ENCODE measurements at places on chromosomes 11 and 22.

DNA sequence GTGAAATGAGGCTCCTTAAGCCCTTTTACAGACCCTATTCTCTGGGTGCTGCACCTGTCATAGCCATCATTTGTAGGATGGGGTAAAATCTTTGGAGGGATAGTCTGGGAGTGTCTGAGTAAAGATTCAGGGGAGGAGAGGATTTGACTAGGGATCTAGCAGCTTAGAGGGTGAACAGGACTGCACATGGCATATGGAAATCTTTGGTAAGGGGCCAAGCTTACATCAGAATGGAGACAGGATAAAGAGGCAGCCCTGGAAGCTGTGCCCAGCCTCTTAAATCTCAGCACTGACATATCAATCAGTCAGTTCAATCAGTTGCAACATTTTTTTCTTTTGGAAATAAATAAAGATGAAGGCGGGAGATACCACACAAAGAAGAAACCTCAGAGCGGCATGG is 301.8 kb upstream of the CADM1 start:
- DNase-seq = no peak

GRCh38 chr11:76501526-76502202 is 56.8 kb downstream of the EMSY start:
- DNase-seq = no peak

GRCh38 chr11:107496011-107496410 is 38.4 kb upstream of the CWF19L2 start:
- peak; percentile 22 for DNase-seq

DNA sequence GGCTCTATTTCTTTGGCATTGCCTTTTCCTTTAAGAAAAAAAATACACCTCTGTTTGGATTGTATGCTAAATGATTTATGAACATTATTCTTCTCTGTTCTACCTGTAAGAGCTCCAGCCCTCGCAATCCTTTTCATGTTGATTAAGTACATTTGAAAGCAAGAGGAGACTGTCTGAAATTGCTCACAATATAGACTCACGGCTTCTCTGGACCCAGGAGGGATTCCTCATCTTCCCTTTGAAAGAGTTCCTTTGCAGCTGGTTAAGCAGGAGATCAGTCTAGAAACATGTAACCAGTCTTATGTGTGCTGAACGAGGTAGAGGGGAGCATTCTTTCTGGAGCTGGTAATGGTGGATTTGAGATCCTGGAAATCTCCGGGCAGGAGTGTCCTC is 47.4 kb downstream of the PKNOX2 start:
- no peak for DNase-seq

DNA sequence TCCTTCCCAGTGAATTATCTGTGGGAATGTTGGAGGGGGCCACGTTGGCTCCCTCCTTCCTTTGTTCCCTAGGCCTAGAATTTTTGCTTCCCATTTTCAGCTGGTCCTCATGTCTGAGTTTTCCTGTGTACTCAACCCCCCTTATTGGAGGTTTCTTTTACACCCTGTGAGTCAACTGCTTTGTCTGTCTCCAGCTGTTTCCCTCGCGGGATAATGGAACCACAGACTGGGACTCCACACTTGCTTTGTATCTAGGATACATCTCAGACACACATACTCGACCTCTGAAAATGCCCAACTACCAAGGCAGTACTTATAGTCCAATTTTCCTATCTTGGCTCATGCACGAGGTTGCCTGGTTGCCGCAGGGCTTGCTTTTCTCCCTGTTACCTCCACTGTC is 352.7 kb upstream of the MPPED2 start:
- no peak for DNase-seq

DNA sequence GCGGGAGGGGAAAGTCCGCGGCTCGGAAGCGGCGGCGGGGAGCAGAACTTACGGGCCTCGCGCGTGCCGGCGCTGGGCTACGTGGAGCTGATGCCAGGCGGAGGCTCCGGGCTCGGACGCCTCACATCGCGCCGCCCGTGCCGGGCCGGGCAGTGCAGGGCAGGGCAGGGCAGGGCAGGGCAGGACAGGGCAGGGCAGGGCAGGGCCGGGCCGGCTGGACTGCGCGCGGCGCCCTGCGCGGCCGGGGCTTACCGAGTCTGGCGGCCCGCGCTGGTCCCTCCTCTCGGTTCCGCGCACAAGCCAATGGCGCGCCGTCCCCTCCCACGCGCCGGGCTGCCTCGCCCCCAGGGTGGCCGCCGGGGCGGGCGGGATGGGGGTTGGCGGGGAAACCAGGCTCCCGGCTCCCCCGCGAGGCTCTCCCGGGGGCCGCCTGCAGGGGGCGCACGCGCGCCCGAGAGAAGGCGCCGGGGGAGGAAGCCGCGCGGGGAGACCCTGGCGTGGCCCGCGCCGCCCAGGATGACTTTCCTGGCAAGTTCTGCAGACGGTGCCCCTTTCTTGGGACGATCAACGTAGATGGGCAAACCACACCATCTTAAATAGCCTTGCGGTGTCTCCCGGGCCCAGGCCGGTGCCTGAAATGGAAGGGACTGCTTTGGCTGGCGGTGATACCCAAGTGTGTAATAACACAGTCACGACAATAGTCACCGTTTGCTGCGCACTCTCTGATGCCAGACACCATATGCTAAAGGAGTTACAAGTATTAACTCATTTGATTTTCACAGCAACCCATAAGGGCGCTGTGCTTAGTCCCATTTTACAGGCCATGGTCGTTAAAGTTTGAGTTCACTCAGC is at the start of gene TP53I11:
TSS of gene TP53I11 (minus strand) at position 259 of the 852 bp plus-strand sequence. CDS start 12,548 bp downstream, outside the sequence.
- DNase-seq = no peak

DNA sequence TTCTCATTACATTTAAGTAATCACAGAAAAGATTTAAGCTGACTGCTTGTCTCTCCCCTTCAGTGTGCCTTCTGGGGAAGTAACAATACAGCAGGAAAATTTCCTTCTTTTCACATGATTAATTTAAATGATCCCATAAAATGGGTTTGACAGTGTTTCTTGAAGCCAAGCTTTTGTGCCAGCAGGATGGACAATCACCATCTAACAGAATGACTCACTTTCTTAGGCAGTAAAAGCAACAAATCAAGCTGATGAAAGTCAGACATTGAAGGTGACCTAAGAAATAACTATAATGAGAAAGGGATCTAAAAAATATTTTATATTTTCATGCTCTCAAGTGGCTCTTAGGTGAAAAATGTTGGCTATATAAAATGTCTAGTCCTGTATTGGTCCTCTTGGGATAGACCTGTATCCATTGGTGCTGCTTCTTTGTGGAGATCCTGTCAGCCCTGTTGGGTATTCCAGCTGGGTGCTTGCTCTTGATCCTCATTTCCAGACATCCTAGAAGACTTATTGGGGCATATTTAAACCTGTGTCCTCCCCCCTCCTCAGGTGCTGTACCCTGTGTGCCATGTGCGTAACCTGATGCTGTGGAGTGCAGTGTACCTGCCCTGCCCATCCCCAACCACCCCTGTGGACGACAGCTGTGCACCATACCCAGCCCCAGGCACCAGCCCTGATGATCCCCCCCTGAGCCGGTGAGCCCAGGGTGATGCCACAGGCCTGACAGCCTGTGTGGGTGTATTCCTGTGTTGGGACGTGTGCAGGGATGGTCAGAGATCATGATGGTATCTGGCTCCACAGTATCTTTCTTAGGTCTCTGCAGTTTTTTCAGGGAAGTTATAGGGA is 62.7 kb upstream of the HORMAD2 start:
- no peak for DNase-seq

GRCh38 chr11:34997952-34998528 is 81.6 kb downstream of the PDHX start:
- peak; percentile 57 for DNase-seq

- DNase-seq = no peak
Measured at GRCh38 chr11:1988667-1989317, 8.8 kb downstream of the H19 start.

DNA sequence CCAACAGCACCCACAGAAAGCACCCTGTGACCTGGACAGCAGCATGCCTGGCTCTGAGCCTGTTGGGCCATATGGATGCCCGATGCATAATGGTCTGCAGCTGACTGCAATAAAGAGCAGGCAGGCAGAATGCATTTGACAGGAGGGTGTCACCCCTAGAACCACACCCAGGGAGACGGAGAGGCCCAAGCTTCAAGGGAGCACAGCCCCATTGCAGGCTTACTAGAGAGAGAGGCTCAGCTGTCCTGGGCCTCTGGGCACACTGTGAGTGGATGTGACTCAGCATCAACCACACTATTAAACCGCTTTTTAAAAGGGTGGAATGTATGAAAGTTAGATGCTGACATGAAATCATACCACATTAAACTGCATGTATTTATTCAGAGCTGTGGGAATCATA is 365.3 kb downstream of the CTTN start:
- DNase-seq = no peak

Measured in bronchial epithelial cell (primary cell).